ENCODE measurements at places on chromosomes 11 and 22.

- no peak for DNase-seq
These were observed 25.6 kb upstream of the SORL1-AS1 start for GRCh38 chr11:121478226-121478894.

GRCh38 chr11:115673720-115674119 is 169.5 kb upstream of the CADM1 start:
- DNase-seq = no peak

DNA sequence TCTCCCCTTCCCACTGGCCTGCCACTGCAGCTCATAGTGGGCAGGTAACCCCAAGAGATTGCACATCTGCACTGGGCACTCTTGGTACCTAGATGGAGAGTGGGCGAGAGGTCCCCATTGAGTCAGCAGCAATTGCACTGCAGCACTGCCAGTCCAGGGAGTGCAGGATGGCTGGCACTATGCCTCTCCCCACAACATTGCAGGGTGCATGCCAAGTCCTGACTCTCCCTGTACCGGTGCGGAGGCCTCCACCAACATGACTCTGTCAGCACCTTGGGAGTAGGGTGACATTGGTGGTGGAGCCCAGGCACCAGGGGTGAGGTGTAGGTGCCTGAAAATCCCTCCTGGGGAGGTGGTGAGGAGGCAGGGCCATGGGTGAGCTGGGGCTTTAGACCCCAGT is 82.2 kb downstream of the TRAF6 start:
- no peak for DNase-seq

GRCh38 chr22:30228509-30229359 is 17.8 kb downstream of the LIF start:
- no peak for DNase-seq

GRCh38 chr11:15730263-15730994 is 615.7 kb downstream of the INSC start:
- DNase-seq = no peak

DNA sequence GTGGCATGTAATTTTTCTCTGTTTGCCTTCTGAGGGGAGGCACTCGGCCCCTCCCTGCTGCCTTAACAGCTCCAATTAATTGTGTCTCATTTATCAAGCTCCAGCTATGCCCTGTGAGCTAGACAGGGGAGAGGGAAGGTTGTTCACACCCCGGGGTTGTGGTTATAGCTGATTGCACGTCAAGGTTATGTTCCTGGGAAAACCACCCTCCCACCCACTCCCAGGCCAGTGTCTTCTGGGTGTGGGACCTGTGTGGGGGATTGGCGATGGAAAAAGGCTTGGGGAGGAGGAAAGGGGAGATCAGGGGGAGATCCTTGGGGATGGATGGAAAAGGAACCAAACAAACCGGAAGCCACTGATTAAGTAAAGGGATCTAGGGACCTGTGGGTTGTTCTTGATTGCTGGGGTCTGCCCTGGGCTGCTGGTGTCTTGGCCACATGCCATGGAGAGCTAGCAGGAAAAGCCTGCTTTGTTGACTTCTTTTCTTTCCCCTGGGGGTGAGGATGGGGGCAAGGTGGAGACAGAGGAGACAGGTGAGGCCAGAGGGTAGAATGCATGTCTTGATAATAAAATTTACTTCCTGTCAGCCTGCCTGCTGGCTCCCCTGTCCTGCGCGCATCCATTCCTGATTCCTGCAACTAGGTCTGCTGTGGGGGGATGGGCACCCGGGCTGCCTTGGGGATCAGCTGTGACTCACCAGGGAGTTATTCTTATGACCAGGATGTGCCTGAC is 13.5 kb upstream of the SORL1-AS1 start:
- DNase-seq = no peak

- peak; percentile 23 for DNase-seq
These were observed 6.0 kb downstream of the PAX6 start for GRCh38 chr11:31805037-31805628.

- DNase-seq = no peak
These were observed 111.4 kb upstream of the PITPNB start for GRCh38 chr22:28030473-28030872.

DNA sequence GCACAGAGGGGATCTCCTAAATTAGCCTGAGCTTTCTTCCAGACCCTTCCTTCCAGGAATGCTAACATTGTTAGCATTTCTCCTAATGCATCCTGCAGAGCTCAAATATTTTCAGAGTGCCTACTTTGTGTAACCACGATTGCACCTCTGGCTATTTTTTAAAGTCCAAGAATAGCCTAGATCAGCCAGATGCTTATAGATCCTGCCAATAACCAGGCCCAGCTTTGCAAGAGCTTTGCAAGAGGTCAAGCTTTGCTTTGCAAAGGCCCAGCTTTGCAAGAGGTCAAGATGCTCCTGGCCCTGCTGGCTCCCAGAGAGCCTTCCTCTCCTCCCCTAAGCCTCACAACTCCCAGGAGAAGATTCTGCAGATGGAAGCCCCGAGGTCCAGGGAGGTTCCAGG is 491.9 kb downstream of the MN1 start:
- DNase-seq = no peak

DNA sequence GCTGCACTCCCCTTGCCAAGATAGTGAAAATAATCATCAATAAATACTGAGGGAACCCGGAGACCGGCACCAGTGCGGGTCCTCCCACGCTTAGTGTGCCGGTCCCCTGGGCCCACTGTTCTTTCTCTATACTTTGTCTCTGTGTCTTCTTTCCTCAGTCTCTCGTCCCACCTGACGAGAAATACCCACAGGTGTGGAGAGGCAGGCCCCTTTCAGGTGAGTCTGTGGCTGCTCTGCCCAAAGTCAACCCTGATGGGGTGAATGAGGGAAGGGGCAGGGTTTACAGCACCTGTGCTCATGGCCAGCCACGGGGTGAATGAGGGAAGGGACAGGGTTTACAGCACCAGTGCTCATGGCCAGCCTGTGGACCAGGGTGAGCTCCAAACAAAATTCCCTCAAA is 4.7 kb downstream of the BET1L start:
- no peak for DNase-seq

- no peak for DNase-seq
These were observed 4.5 kb downstream of the RAC2 start for GRCh38 chr22:37239336-37240239.

DNA sequence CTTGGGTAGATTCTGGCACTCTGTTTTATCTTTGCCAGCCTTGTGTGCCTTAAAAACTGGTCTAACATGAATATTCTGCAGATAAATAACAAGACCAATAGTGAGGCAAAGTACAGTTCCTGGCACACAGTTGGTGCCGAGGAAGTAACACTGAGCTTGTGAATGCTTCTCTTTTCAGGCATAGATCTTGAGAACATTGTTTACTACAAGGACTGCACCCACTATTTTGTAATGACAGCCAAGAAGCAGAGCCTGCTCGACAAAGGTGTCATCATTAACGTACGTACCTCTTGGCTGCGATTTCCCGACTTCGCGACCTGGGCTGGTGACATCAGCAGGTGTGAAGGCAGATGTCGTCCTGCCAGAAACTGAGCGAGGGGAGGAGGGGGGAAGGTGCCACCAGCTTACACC is 105.7 kb downstream of the MICAL2 start:
- DNase-seq = no peak

DNA sequence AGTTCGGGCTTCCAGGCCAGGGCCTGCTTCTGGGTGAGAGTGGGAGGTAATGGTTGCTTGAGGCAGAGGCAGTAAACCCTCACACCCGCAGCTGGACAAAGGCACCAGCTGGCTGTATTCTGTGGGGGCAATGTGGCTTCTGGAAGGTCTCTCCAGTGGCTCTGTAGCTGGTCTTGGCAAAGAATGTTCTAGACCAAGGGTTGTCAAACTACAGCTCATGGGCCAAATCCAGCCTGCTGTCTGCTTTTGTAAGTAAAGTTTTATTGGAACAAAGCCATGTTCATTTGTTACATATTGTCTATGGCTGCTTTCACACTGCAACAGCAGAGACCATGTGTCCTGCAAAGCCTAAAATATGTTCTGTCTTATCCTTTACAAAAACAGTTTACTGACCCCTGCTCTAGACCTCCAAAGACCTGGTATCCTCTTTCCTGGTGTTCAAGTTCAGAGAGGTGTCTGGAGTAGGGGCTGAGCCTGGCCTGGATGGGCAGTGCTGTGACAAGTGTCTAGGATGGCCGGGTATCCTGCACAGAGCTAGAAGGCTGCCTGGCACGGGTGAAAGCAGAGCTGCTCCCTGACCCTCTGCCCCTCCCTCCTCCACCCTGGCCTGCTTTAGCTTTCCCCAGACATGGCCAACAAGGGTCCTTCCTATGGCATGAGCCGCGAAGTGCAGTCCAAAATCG is 3.4 kb downstream of the TAGLN start:
- no peak for DNase-seq

DNA sequence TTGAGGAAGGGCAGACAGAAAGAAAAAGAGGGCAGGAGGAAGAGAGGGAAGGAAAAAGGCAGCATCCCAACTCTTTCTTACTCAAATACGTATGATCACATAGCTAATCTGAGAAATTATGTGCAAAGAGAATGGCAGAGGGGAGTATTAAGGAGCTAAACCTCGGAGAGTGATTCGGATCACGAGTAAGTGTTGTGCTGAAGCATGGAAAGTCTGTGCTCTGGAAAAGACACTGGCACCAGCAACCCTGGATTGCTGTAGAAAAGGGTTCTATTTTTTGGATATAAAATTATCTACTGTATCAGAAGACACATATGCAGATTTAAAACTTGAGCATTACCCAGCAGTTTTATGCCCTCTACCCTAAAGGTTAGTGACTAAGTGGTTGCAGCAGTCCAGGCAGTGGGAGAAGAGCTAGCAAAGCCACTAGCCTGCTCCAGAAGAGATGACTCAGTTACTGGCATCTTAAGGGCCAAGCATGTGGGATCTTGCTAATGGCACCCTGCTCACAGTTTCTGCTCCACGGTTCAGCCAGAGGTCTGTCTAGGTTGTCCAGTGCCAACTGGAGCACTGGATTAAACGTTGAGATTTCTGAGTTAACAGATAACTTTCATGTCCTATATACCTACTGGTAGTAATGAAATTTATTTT is 151.7 kb downstream of the SWAP70 start:
- no peak for DNase-seq

- DNase-seq = no peak
These were observed 41.9 kb downstream of the LRP5 start for GRCh38 chr11:68354148-68354872.

- DNase-seq = no peak
These were observed 355.6 kb downstream of the LARGE1 start for GRCh38 chr22:33564683-33565082.

GRCh38 chr11:72721689-72722049 is 30.5 kb downstream of the ARAP1 start:
- no peak for DNase-seq

DNA sequence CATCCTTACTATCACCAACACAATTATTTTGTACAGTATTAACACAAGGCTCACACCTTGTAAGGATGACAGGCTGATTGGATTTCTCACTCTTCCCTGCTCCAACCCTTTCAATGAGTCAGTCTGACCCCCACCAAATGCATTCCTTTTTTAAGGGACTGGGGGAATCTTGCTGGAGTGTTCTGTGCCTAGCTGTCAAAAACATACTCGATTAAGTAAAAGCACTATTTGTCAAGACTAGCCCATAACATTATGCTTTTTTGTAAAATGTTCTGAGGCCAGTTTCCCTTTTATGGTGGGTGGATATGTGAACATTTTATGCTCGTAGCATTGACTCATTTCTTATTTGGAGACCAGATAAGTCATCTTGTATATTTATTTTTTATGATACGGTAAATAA is 87.2 kb downstream of the PDHX start:
- DNase-seq = no peak

DNA sequence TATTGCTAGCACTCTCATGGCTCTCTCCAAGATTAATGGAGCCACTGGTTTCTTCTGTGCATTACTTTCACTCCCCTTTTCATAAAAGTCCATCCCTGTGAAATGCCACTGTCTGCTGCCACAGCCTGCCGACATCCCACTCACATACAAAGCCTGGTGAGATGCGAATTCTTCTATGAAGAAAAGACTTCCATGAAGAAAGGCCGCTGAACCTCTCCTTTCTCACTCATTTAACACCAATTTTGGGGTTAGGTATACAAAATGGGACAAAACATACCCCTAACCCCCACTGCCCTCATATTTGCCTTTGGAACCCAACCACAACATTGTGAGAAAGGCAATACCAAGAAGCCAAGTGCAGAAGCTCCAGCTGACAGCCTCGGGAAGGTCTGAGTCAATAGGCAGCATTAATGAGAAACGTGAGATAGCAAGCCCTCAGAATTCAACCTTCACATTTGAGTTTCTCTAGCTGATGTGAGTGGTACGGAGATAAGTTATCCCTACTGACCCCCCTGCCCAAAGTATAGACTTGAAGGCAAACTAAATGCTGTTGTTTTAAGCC is 156.4 kb downstream of the ATG16L2 start:
- DNase-seq = no peak

Data from D721Med (cell line).